Stimulated activated CD4-positive, alpha-beta T cell treated with anti-CD3 and anti-CD28 coated beads, TNF-alpha, amount 100 ng/mL, for 4 hours (primary cell): ENCODE measurements at places on chromosomes 7 and 10.

DNA sequence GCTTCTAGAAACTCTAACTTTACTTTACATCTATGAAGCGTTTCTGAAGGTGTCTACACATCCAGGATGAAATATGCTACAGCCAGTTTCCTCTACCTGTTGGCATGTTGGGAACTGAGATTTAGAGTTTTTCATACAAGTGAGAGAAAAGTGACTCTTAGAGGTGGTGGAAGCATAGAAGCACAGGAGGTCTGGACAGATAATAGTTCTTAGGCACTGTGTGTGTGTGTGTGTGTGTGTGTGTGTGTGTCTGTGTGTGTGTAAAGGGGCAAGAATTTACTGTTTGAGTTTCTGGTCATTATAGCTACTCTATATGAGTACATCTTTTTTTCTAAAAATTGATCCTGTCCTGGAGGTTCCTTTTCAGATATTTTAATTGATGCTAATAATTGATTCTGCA lies 110.7 kb upstream of the MTPN start:
- no peak for DNase-seq

DNA sequence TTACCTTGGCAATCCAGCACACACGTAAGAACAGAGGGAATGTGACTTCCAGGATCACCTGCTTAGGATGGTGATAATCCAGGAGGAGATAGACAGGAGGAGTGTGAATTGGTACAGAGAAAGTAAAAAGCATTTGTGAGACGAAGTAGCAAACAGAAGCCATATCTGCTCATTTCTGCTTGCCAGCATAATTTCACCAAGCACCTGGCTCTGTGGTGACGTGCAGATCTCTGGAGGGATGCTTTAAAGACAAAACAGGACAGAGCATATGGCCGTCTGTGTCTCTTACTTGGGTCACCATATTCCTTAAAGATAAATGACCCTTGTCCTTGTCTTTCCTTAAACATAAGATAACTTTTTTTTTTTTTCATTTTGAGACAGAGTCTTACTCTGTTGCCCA lies 90.2 kb upstream of the ARHGAP21 start:
- DNase-seq = no peak

GRCh38 chr10:29634764-29635625 lies at the start of gene SVIL:
Gene SVIL (minus strand): TSS chr10:29634971. CDS start chr10:29555058, 79,913 bp downstream.
- DNase-seq = no peak

GRCh38 chr7:96993094-96993865 lies 12.1 kb upstream of the DLX6 start:
- DNase-seq = no peak

DNA sequence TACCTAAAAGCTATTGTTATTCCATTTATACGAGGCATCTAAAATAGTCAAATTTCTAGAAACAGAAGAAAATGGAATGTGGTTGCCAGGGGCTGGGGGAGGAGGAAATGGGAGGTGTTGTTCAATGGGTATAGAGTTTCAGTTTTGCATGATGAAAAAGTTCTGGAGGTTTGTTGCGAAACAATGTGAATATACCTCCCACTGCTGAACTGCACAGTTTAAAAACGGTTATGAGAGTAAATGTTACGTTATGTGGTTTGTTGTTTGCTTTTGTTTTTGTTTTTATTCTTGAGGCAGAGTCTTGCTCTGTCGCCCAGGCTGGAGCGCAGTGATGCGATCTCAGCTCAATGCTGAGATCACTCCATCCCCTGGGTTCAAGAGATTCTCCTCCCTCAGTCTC lies 64.9 kb upstream of the NRBF2 start:
- no peak for DNase-seq

DNA sequence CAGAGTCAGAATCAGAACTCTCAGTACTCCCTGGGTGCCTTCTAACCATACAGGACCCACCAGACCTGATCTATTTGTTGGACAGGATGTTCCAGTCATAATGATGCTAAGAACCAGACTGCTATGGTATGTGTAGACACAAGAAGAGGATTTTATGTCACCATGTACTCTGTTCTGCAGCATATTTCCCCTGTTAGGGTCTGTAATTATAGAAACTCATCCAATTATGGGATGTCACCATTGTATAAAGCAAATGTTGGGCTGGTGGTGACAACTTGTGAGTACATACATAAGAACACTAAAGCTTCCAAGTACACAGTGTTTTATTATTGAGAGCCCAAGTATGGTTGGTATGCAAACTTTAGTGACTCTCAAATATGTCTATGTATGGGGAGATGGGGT lies 67.1 kb upstream of the AGBL3 start:
- DNase-seq = no peak

GRCh38 chr10:95550073-95550672 lies 11.0 kb downstream of the SORBS1 start:
- no peak for DNase-seq

DNA sequence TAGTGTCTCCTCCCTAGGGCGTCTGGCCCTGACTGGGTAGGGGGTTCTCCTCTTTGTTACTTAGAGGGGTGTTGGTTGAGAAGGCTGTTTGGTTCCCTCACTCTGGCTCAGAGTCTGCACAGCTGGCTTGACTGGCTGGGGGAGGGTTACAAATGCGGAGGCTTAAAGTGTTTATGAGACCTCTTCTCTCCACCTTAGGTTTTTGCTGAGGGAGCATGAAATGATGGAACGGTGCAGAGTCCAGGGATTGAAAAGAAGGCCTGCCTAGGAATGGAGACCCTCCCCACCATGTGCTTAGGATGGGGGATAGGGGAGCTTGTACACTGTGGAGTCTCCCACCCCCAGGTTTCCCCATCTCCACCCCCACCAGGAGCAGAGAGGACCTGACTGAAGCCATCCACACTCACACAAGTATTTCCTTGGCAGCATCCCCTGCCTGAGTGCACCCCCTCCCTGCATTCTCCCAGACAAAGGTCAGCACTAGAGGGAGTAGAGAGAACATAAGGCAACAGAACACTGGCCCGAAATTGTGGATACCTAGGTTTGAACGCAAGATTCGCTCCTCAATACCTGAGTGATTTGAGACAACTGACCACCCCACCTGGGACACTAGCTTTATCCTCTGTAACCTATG lies 1.7 kb upstream of the LDB1 start:
- no peak for DNase-seq

- no peak for DNase-seq
Observed at GRCh38 chr7:158361326-158361946, 226.2 kb downstream of the PTPRN2 start.

- DNase-seq = no peak
Observed at GRCh38 chr10:69145329-69145728, 21.4 kb downstream of the VPS26A start.

DNA sequence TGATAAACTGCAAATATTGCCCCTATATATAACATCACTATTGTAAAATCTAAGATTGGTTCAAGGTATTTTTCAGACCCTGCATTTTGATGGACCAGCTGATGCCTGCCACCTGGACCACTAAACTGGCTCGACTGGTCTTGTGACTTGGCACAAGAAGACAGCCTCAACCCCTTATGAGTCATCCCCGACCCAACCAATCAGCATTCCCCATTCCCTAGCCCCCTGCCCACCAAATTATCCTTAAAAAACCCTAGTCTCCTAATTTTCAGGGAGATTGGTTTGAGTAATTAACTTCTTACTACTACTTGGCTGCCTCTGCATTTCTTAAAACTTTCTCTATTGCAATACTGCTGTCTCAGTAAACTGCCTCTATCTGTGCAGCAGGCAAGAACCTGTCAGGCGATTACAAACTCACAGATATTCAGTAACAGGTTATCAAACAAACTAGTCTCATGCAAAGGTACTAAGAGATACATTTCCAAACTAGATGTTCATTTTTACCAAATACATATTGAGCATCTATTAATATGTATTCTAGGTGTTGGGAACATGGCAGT lies 5.5 kb downstream of the CCDC186 start:
- no peak for DNase-seq

- DNase-seq = no peak
Observed at GRCh38 chr10:24034571-24034970, 174.4 kb upstream of the KIAA1217 start.

GRCh38 chr7:128434413-128435326 lies 21.0 kb upstream of the HILPDA start:
- no peak for DNase-seq

GRCh38 chr7:7832518-7832917 lies 114.1 kb upstream of the RPA3 start:
- DNase-seq = no peak

DNA sequence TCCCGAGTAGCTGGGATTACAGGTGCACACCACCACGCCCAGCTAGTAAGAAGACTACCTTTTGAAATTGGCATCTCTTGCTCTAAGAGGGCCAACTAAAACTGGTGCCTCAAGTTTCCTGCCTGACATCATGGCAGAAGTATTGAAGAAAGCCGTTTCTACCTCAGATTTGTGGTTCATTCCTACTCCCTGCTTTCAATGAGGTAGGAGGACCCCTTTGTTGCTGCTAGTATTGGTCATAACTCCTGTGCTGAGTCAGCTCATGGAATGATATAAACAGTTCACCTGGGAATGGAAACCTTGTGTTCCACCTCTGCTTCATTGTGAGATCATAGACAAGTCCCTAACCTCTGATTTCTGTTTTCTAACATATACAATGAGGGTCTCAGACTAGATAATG lies 82.8 kb downstream of the CDK6 start:
- no peak for DNase-seq

- peak; percentile 34 for DNase-seq
Observed at GRCh38 chr7:92835851-92836488, 403 bp downstream of the CDK6 start.

GRCh38 chr7:150489782-150490181 lies 24.9 kb upstream of the GIMAP7 start:
- no peak for DNase-seq

- DNase-seq = no peak
Observed at GRCh38 chr7:87818336-87818735, 57.8 kb downstream of the SLC25A40 start.

- no peak for DNase-seq
Observed at GRCh38 chr7:106124186-106124585, 12.1 kb upstream of the SYPL1 start.

DNA sequence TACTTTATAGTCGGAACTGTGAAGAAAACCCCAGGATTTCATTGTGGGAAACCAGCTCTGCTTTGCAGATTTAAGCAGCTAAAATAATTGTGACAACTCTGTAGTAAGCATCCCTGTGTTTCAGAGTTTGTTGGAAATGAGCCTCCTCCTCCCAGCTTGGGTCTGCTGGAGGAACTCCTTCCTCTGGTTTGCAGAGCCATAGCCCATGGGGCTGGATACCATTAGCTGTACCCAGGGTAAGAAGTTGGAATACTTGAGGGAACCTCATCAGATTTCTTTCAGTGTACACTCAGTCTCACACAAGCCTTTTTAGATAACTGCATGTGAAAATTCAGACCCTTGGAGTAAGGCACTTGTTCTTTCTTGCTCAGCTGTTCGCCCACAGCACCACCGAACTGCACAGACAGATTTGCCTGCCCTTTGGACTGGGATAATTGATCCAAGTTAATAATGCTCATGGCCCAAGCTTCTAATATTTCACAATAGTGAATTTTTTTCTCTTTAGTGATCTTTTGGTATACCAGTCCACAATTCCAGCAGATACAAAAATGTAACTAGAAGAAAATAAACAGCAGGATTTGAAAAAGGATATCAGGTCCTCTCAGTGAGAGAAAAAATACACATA lies 467.4 kb upstream of the FZD8 start:
- DNase-seq = no peak
